Left lung (tissue), 14 donors: ENCODE measurements at places on chromosomes 13 and 19. TPM values are rescaled to one million over a fixed set of nuclear protein-coding genes. Genes with fewer than 3 reads are reported as not detected.

DNA sequence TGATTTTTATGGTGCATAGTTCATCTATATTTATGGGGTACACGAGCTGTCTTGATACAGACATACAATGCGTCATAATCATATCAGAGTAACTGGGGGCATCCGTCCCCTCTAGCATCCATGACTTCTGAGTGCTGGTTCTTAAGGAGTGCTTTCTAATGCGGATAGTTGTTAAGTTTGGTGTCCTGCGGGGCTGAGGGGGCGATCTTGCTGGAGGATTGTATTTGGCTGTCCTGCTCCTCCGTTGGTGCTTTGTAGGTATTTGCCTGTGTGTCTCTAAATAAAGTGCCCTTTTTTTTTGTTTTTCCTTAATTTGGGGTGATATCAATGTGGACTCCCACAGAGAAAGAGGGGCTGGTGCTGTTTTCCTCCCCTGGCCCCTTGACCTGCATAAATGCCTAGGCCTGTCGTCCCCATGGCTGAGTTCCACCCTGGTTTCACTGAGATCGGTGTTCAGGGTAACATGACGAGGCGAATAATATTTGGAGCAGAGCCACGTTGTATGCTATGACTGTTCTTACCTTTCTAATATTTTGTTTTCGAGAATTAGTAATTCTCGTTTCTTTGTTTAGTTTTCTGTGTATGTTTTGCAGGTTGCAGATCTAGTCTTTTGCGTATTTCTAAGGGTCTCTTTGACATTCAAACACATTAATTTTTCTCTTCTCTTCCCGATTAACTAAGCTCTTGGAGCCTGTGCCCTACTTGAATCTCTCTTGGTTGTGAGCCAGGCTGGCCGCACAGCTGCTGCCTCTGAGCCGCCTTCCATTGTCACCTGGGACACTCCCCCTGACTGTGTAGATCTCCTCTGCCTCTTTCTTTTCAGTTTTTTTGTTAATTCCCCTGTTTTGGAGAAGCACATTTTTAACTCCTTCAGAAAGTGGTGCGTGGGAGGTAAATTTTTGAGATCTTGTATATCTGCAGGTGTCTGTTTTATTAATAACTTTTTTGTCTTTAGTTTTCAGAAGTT is 100.3 kb downstream of the ARHGEF7 start:
- DNase-seq: no peak

Gene GRIK5
- 4.6 TPM for polyA plus RNA-seq

DNA sequence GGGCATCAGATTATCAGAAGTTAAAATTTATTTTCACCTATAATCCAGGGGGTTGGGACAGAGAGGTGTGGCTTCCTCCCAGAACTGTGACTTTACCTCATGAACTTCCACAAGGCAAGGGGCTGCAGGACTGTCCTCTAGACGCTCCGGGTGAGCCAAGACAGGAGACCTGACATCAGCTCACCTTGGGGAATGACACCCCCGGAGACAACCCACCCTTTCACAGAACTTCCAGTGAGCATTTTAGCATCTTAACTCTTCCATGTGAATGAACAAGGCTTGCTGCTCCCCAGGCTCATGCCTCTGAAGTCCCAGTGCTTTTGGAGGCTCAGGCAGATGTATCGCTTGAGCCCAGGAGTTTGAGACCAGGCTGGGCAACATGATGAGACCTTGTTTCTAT is 29.4 kb upstream of the TFDP1 start:
- no peak for DNase-seq

DNA sequence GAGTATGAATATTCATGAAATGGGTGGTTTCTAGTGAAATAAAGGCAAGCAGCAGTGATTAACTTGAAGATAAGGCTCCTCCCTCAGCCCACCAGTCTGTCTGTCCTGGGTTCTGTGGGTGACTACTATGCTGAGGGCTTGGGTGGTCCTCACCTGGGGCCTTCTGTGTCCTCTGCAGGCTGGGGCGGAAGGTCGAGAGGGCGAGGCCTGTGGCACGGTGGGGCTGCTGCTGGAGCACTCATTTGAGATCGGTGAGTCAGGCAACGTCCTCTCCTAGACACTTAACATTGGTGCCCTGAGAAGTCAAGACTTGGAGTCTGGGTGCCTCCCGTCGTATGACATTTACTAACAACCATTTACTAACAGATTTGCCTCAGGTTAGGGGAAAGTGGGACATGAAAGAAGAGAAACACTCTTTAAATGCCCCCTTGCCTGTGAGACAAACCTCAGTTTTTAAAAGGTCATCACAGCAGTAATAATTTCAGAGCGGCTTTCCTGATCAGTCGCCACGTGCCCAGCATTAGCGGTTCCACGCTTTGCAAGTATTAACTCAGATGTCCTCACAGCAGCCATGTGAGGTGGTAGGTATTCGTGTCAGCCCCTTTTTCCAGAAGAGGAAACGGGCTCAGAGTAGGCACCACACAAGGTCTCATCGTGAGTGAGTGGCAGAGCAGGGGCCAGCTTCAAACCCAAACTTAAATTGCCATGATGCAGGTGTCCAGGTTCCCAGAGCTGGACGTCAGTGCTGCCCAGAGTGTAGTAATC is 1.3 kb upstream of the GARIN5A start:
- peak; percentile 40 for DNase-seq

- no peak for DNase-seq
Measured at GRCh38 chr19:33740811-33741396, 55.8 kb upstream of the KCTD15 start.

Gene OR7A5
- polyA plus RNA-seq: not detected

DNA sequence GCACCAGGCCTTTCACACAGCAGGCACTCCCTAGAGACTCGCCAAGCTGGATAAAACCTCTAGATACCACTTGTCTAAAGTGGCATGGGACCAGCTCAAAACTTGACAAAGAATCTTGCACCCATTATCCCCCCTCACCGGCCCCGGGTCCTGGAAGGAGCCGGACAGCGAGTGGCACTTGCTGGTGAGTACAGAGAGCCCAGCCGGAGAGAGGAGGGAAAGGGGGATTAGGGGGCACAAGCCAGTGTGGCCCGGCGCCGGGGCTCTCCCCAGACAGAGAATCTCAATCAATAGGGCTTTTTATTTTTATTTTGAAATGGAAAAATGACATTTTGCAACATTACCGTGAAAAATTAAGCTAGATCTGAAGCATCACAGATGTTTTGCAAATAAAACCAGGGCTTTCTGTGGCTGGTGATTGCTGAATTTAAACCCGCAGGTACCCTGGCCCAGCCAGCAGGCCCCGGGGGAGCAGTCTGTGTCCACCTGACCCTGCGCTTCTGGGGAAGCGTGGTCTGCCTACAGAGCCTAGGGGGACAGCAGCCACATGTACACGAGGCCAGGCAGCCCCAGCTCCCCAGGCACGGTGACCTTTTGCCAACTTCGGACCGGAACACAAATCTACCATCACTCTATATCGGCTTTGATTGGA is 10.0 kb upstream of the VSTM2B start:
- no peak for DNase-seq

Gene CLDND2
- 1.8 TPM for polyA plus RNA-seq

Gene EDNRB
- polyA plus RNA-seq: 120 TPM

Gene OR10H3
- not detected for polyA plus RNA-seq

- DNase-seq: no peak
Measured at GRCh38 chr13:106063591-106064313, 471.7 kb downstream of the EFNB2 start.

Gene IGFL2
- 0.28 TPM for polyA plus RNA-seq

- DNase-seq: no peak
Measured at GRCh38 chr13:49584771-49585182, 581 bp downstream of the RCBTB1 start.

Gene BCAM
- polyA plus RNA-seq: 220 TPM

Gene PLPP2
- polyA plus RNA-seq: 7.3 TPM

DNA sequence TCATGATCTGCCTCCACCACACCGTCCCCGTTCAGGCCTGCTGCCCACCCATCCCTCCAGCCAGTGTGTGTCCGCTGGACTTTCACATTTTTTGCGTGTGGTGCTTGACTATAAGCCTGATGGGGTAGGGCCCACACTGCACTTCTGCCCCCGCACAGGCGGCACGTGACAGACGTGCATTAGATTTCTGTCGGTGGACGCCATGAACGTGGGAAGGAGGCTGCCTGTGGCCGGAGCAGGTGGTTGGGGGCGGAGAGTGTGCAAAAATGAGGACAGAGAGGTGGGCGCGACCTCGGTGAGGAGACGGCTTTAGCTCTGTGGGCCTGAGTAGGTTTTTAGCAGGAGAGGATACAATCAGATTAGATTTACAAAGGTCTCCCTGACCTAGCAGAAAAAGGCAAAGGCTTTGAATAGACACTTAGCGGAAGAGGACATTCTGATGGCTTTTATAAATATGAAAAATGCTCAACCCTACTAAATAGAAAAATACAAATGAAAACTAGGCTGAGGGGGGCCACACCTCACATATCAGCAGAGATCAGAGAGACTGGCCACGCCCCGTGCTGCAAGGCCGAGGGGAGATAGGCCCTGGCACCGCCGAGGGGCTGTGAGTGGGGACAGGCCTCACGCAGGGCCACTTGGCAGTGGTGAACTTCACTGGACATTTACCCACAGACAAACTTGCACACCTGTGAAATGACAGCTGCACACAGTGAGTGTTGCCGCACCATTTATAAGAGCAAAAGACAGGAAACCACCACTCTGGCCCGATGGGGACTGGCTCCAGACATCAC is 25.4 kb downstream of the PAK4 start:
- DNase-seq: no peak

DNA sequence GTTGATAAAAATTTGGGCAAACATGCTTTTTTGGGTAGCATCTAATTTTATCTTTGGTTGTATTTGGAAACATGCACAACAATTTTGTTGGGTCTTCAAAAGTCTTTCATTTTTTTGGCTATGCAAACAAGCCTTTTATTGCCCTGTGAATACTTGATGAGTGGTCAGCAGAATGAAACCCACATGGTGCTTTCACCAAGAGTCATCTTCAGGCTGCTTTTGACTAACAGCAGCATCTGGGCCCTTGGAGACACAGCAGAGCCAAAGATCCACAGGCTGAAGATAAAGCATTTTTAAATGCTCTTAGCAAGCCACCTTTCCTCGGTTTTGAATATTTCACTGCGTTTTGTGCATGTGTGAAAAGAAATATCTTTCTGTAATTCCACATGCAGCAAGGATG is 154.9 kb downstream of the FGF9 start:
- no peak for DNase-seq

Gene ZNF730
- 13.1 TPM for polyA plus RNA-seq

DNA sequence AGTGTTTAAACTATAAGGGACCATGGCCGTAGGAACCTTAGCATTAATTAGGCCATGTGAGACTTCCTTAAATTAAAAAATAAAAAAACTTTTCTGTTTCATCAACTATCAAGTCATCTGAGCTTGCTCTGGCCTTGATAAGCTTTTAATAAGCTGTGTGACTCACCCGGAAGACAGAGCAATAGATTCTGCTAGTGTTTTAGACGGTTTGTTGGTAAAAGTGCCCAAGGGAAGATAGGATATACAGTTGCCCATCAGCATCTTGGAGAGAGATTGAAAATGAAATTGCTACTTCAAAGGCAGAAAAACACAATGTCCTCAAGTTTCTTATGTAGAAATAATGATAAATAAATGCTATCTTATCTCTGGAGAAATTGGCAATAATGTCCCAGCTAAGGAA is 31.2 kb upstream of the RCBTB2 start:
- no peak for DNase-seq

Gene ZNF536
- polyA plus RNA-seq: 2.9 TPM

DNA sequence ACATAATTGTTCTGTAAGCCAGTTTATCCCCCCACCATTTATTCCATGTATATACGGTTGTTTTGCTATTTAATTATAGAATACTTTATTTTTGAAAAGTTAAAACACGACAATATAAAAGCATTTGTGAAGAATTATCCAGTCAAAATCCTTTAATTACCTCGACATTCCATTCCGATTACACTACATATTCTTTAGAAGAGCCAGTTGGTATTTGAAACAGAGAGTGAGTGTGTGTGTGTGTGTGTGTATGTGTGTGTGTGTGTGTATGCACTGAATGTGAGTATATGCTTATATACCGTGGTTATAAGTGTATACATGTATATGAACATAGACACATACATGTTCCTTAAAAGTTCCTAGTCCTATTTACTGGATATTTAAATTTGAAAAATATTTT is 87.8 kb upstream of the KLF5 start:
- DNase-seq: no peak

- DNase-seq: no peak
Measured at GRCh38 chr19:46924874-46925547, 64.2 kb downstream of the ARHGAP35 start.

- no peak for DNase-seq
Measured at GRCh38 chr19:47542030-47542475, 27.2 kb upstream of the NAPA start.

- DNase-seq: peak; percentile 96
Measured at GRCh38 chr19:58554494-58555368, at the start of gene CHMP2A. Gene CHMP2A (minus strand): TSS chr19:58555105. CDS start chr19:58554212, 893 bp downstream.

Gene PRR20C
- polyA plus RNA-seq: not detected

GRCh38 chr13:36353001-36353400 is 6.8 kb upstream of the SPART start:
- DNase-seq: no peak

Gene PCDH17
- 16.1 TPM for polyA plus RNA-seq

Gene ZNF793
- polyA plus RNA-seq: 39.2 TPM

DNA sequence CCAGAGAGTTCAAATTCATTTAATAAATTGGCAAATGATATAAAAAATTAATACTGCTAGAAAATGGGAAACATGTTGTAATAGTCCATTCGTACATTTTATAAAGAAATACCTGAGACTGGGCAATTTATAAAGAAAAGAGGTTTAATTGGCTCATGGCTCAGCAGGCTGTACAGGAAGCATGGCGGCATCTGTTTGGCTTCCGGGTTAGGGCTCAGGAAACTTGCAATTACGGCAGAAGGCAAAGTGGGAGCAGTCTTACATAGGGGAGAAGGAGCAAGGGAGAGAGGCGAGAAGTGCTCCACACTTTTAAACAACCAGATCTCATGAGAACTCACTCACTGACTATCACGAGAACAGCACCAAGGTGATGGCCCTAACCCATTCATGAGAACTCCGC is 512.0 kb downstream of the DACH1 start:
- DNase-seq: no peak
